ENCODE measurements at places on chromosomes 4 and X.

- no peak for DNase-seq
Observed at GRCh38 chr4:47651231-47651630, 166.2 kb downstream of the ATP10D start.

GRCh38 chr4:187840814-187841213 is 154.8 kb upstream of the ZFP42 start:
- no peak for DNase-seq

- DNase-seq, result no peak
Observed at GRCh38 chrX:18937173-18937572, 46.7 kb downstream of the PHKA2 start.

- no peak for DNase-seq
Observed at GRCh38 chr4:121064482-121064881, 7.9 kb downstream of the NDNF start.

GRCh38 chr4:140529434-140529833 is 5.5 kb downstream of the ELMOD2 start:
- DNase-seq, result no peak

- no peak for DNase-seq
Observed at GRCh38 chrX:77658886-77659285, 127.1 kb downstream of the ATRX start.

- no peak for DNase-seq
Observed at GRCh38 chrX:46125111-46125510, 420.1 kb downstream of the ZNF674 start.

DNA sequence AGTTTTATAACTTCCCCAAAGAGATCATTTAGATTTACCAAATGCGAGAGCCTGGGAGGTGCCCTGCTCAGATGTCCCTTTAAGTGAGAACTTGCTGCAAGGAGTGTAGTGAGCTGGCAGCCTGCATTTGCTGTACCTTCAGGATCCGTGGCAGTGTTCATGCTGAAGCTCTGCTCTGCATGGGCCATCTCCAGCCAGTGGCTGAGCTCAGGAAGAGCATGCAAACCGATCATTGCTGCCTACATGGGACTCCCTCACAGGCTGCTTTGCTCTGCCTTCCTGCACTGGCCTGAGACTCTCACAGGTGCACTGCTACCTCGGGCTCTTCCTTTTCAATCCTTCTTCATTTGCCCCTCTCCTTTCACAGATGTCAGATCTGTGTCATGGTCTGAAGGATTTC is 152.0 kb upstream of the SFRP2 start:
- no peak for DNase-seq

DNA sequence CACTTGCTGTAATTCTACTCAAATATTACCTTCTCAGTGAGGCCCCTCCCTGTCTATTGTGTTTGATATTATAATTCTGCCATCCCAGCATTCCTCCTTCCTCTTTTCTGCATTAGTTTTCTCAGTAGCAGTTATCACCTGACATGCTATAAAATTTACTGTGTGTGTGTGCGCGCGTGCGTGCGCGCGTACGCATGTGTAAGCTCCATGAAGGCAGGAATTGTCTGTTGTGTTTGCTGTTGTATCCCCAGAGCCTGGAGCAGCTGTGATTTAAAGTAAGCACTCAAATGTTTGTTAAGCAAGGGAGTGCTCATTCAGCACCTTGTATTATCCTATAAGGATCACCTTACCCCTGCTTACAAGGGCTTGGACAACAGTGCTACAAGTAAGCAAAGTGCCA is 8.6 kb downstream of the SRD5A3 start:
- no peak for DNase-seq

DNA sequence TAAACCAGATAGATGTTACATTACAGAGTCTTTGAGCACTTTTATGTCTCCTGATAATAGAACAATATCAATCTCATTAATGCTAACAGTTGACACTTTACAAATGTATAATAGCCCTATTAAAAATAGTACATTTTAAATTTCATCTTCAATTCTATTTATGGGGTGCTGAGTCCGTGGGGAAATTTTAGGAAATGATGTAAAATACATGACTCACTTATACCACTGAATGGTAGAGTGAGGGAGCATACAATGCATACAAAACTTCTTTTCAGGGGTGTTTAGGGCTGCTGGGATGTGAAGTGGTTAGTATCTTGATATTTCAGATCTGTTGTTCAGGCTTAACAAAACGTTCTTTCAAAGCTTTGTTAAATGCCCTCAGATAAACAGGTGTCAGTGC is 696.2 kb downstream of the TRAM1L1 start:
- DNase-seq, result no peak

DNA sequence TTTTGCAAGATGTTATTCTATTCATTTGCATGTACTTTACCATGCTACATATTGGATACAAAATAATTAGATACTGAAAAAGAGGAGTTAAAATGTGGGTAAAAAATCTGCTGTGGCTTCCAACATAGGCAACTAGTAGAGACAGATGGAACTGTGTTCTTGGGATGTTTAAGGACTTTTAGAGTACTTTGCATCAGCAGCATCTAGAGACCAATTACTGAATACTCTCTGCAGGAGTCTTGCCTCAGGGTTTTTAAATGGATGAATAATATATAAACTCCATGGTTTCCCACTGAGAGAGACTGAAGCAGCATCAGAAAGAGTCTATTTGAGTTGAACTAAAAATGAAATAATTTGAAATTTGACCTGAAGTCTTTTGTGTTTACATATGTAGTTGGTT is 676.7 kb downstream of the GALNTL6 start:
- DNase-seq, result no peak

- no peak for DNase-seq
Observed at GRCh38 chrX:71540801-71541200, 7.9 kb downstream of the OGT start.

GRCh38 chr4:42306221-42307109 is 90.8 kb upstream of the SHISA3 start:
- DNase-seq, result no peak

GRCh38 chrX:16664626-16665025 is 14.7 kb downstream of the S100G start:
- DNase-seq, result no peak

GRCh38 chr4:102606261-102606660 is 105.1 kb downstream of the NFKB1 start:
- DNase-seq, result no peak

DNA sequence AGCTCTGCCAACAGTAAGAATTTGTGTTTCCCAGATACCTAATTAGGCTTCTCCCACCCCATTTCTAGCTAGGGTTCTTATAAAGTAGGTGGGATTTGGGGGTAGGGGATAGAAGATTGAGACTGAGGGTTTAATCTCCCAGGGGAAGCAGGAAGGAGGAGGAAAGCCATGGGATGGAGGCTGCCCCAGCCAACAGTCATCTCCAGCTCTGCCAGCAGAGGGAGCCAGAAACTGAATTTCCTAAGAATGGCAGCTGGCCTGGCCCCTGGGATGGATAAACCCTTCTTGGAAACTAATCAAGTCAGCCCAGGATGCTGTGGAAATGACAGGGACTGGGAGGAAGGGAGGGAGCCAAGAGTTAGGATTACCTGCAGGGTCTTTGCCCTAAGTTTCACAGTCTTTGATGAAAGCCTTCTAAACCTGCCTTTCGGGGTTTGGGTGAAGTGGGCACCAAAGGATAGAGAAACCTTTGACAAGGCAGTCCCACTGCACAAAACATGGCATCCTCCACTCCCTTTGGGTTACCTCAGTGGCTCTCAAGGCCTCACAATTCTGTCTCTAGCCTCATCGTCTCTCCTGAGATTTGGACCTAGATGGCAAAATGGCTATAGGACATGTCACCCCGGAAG is 6.7 kb upstream of the ERCC6L start:
- DNase-seq, result peak; percentile 31

GRCh38 chr4:184420402-184420801 is 53.9 kb downstream of the IRF2 start:
- DNase-seq, result no peak

- DNase-seq, result no peak
Observed at GRCh38 chrX:107701493-107702121, 73.3 kb downstream of the PRPS1 start.

- DNase-seq, result peak; percentile 55
Observed at GRCh38 chrX:54495814-54496516, at the start of gene FGD1. Gene FGD1 (minus strand): TSS chrX:54496234. CDS start chrX:54495432, 802 bp downstream.

GRCh38 chrX:47502316-47503125 is 19.5 kb upstream of the ZNF41 start:
- no peak for DNase-seq

- DNase-seq, result no peak
Observed at GRCh38 chr4:89674876-89675459, 162.0 kb downstream of the SNCA start.

DNA sequence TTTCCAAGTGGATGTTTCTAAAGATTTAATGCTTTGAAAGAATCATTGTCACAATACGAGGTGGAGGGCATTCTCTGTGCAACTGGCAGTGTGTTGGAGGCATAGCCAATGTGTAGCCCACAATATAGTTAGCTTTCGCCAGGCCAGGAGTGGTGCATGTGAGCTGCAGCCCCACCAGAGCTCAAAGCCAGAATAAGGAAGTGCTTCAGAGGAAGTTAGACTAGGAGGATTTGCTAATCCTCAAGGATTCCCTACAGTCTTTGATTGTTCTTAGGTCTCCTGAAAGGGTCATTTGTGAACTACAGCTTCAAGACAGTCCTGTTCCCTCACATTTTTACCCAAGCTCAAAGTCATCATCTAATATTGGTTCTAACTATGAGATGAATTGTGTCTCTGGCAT is 16.4 kb downstream of the TRPC5OS start:
- DNase-seq, result no peak

GRCh38 chrX:3244955-3245354 is 101.5 kb downstream of the MXRA5 start:
- no peak for DNase-seq

DNA sequence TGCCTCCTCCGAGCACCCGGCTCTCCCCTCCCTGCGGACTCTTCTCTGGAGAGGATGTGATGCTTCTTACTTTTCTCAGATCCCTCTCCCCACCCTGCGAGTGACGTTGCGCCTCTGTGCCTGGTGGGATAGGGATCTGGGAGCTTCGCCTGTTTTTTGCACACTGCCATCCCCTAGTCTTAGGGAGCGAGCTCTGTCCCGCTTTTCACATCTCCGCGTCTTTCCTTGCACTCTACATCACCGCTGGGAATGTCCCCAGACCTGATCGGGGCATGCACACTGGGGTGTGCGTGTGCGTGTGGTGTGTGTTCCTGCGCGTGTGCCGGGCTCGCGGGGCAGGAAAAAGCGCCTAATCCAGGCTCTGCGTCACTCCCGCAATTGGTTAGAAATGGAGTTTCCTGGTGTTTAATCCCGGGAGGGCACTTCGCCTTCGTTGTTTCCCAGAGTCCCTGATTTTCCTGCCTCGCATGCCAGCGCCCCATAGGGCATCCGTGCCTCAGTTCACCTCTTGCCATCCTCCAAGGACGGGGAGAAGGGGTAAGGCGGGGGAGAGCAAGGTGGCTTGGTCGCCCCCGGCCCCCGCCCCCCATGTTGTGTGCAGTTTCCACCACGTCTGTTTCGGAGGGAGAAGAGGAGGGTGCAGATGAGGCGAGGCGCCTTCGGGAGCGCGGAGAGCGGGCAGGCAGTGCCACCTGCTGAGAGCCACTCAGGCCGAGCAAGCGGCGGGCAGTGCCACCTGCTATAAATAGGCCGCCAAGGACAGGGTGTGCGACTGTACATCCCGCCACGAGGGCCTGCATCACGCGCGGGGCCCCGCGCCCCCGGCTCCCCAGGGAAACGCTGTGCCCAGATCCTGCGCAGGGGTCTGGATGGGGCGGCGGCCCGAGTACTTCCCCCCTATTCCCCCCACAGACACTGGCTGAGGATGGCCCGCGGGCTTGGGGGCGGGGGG is 759 bp upstream of the TBC1D1 start:
- DNase-seq, result peak; percentile 32

GRCh38 chr4:142267101-142267500 is 579.0 kb downstream of the INPP4B start:
- no peak for DNase-seq
